ENCODE measurements at places on chromosomes 4 and X. TPM values are rescaled to one million over a fixed set of nuclear protein-coding genes. Genes with fewer than 3 reads are reported as not detected.

- no peak overlapping the region for H3K4me3 ChIP-seq
- H3K27me3 ChIP-seq, result no peaks in the 10 kb centered on the region
- no peaks in the 10 kb centered on the region for H3K36me3 ChIP-seq
Measured at GRCh38 chr4:164193676-164194075, 560.3 kb upstream of the SMIM31 start.

The SYNPO2 gene
- 15.8 TPM for total RNA-seq

The XAGE2 gene
- not detected for total RNA-seq

DNA sequence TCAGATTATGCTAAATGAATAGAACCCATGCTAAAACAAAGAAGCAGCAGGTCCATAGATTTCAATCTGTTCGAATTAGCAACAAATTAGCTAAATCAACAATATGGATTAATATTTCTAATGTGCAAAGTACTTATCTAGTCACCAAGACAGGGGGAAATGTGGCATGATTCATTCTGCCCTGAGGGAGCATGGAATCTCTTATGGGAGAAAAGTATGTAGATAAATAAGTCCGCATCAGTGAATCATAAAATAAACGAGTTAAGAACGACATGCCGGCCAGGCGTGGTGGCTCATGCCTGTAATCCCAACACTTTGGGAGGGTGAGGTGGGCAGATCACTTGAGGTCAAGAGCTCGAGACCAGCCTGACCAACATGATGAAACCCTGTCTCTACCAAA lies 102.1 kb downstream of the ANOS1 start:
- H3K36me3 ChIP-seq, result no peaks in the 10 kb centered on the region
- no peak overlapping the region for H3K27ac ChIP-seq
- H3K4me1 ChIP-seq, result no peaks in the 10 kb centered on the region
- H3K4me3 ChIP-seq, result no peak overlapping the region

- H3K27ac ChIP-seq, result no peak overlapping the region
- no peak overlapping the region for H3K4me3 ChIP-seq
- H3K4me1 ChIP-seq, result no peaks in the 10 kb centered on the region
- no peak for DNase-seq
- H3K27me3 ChIP-seq, result no peaks in the 10 kb centered on the region
Measured at GRCh38 chr4:61771056-61771455, 570.9 kb downstream of the ADGRL3 start.

DNA sequence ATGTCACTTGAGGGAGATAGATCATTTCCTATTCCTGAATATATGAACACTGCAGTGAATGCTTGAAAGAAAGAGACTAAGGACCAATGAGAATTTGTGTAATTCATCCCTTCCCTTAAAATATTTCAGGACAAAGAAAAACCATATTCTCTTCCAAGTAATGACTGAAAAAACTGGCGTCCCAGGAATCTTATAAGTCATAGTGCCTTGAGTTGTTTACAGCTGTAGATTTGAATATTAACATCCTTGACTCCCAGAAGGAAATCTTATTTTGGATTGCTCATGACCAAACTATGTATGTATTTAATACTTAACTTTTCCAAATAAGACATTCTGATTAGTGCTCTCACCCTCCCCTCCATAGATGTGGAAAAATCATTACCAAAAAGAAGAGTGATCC lies 55.5 kb downstream of the CLDN22 start:
- no peak for DNase-seq
- H3K36me3 ChIP-seq, result no peaks in the 10 kb centered on the region
- no peaks in the 10 kb centered on the region for H3K27me3 ChIP-seq
- no peaks in the 10 kb centered on the region for H3K4me1 ChIP-seq
- no peak overlapping the region for H3K4me3 ChIP-seq

Measured in thymus (tissue), 14 donors.